ENCODE measurements at places on chromosomes 1 and 21.
A peak's percentile ranks its signal among the peaks of the same experiment; 100 is the strongest.

DNA sequence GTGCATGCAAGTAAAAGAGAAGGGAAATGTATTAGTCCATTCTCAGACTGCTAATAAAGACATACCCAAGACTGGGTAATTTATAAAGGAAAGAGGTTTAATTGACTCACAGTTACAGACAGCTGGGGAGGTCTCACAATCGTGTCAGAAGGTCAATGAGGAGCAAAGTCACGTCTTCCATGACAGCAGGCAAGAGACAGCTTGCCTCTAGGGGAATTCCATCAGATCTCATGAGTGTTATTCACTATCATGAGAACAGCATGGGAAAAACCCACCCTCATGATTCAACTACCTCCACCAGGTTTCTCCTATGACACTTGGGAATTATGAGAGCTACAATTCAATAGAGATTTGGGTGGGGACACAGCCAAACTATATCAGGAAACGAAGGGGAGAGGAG, 8.1 kb downstream of the KRTAP21-3 start:
- DNase-seq: no peak

DNA sequence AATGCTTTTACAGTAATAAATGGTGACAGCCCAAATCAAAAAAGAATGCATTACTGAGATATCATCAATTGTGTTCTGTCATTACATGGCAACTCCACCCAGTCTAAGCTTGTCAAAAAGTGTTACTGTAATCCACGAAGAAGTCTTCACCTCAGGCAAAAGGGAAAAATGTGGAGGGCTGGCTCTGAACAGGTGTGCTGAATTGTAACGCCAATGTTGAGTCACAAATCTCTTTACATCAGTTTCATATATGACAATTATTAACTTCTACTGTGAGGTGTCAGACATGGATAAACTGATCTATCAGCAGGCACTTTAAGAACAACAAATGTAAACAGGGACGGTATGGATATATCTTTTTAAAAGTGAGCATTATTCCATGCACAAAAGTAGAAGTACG, 98.5 kb upstream of the DMRTA2 start:
- DNase-seq: no peak

GRCh38 chr1:100073531-100073930, 59.2 kb downstream of the SASS6 start:
- no peak for DNase-seq

DNA sequence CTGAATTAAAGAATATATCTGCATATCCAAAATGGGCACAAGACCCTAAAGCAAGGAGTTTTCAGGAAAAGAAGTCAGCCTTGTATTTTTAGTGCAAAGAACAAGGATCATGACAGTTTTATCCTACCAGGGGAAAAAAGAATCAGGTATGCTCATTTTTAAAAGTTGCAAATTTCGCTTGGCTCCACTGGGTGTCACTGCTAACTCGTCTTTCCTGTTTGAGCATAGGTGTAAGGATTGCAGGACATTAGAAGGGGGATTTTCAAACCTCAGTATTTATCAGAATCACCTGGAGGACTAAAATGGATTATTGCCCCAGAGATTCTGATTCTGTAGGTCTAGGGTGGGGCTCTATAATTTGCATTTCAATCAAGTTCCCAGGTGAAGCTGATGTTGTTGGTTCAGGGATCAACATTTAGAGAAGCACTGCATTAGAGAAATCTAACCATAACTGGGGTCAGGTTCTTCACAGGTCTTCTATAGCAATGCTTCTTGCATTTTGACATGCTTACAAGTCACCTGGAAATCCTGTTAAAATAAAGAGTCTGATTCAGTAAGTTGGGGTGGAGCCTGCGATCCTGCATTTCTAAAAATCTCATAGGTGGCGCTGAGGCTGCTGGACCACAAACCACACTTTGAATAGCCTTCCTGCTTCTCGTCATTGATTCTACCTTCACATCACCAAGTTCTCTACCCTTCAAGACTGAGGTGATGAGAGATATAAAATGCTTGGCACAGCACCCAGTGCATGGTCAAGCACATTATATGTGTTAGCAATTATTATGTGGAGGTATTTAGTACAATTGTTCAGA, 39.6 kb downstream of the NUF2 start:
- no peak for DNase-seq

- DNase-seq: no peak
Measured at GRCh38 chr1:184469396-184469795, 82.6 kb downstream of the C1orf21 start.

- peak; percentile 3 for DNase-seq
Measured at GRCh38 chr1:241639623-241640148, 483 bp downstream of the CHML start.

DNA sequence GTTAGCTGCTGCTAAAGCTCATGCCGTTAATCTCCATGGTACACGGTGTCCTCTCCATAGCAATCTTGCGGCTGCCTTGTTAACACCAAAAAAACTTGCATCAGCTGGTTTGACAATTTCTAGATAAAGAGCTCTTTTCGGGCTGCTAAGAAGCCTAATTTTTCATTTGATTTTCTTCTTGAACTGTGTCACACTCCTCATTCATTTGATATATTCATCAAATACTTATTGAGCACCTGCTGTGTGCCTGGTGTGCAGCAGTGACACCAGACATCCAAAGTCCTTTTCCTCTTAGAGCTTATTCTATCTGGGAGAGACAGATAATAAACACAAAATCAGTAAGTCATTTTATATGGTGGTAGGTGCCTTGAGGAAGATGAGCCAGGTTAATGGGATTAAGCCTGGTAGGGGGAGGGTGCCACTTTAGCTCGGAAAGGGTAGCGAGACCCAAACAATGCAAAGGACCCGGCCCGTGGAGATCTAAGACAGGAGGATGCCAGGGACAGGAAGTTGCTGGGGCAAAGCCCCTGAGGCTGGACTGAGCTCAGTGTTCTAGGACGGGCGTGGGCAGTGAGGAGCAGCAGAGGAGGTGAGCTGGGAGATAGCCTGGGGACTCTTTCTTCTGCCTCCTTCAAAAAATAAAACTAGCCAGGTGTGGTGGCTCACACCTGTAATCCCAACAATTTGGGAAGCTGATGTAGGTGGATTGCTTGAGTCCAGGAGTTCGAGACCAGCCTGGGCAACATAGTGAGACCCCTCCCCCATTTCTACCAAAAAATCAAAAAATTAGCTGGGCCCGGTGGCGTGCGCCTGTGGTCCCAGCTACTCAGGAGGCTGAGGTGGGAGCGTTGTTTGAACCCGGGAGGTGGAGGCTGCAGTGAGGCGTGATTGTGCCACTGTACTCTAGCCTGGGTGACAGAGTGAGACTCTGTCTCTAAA, 50.7 kb upstream of the LGALS8 start:
- DNase-seq: no peak

GRCh38 chr1:85465099-85465785, at the start of gene DDAH1:
DDAH1 (minus strand) TSS chr1:85465159; CDS start chr1:85465045, 114 bp downstream.
- DNase-seq: no peak

DNA sequence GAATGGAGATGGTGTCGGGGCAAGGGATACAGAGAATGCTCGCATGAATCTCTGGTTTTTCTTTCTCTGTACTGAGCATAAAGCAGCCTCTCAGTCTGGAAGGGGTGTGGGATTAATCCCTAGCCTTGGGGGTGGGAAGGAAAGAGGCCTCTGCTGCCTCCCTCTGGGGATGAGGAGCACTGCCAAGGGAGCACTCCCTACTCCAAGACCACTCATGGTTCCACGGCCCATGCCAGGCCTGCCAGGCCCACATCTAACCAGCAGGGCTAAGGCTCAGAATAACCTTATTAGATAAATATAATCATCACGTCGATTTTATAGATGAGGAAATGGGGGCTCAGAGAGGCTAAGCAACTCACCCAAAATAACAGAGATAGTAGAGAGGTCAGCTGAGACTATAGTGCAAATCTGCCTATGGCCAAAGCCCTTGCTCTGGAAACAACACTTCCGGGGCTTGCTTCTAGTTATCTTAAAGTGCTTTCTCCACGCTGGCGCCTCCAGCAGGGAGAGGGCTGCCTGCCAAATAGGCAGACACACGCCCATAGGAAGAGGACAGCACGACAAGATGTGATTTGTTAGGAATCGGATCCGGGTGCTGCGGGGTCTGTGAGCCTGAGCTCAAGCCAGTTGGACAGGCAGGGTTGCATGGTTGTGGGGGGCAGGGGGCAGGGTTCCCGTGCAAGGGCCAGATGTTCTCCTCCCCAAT, 522 bp downstream of the TEX35 start:
- no peak for DNase-seq

DNA sequence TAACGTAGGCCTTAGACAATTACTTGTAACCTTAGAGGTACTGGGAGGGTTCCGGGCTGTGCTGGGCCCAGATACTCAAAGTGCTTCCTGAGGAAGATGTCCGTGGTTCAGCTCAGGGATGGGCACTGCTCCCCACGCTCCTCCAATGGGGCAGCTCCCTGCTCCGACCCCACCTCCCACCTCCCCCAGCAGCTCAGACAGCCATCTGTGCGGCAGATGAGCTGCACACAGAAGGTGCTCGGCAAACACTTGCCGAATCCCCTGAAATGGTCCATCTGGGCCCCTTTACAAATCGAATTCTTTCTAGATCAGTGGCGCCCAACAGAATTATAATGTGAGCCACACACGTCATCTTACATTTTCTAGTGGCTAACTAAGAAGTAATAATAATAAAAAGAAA, 242.4 kb upstream of the RAB4A start:
- no peak for DNase-seq

GRCh38 chr1:203888807-203889251, 27.4 kb downstream of the SNRPE start:
- DNase-seq: no peak

GRCh38 chr1:70966018-70966638, 81.5 kb downstream of the PTGER3 start:
- DNase-seq: no peak

DNA sequence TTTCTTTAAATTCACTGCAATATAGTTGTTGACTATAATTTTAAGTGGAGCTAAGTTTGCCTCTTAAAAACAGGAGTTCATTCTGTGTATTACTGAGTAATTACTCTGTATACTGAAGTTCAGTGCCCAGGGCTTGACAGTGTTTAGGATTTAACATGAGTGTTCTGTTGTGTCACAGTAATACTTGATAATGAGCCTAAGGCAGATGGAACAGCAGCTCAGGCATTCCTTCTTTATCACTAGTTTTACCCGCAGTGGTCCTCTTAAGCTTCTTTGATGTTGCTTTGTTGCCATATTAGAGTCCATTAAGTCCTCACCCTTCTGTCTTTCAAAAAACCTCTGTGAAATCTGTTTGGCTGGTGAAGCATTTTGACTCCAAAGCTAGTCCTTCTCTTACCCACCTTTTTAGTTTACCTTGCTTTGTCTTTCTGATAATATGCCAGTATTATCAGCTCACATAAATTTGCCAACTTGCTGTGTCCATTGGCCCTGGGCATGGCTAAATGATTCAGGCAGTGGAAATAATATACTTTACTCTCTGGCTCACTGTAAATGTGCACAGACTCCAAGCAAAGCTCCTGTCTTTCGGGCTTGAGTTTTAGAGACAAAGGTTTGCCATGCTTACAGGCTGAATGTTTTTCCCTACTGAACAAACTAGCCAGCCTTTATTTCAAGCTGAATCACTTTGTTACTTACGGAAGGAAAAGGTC, 17.7 kb downstream of the HIPK1 start:
- no peak for DNase-seq

DNA sequence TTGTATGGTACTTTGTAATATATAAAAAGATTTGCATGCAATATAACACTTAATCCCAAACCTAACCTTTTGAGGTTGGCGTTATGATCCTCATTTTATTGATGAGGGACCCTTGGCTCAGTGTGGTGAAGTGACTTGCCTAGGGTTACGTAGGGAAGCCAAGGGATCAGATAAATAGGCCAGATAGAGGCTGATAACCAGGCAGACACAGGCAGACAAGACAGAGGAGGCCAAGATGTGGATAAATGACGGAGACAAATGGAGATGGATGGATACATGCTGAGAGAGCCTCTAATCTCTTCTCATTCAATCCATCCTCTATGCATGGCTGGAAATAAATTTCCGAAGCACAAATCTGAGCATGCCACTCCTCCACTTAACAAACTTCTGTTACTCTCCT, 136.9 kb upstream of the SPATA6 start:
- DNase-seq: no peak

- no peak for DNase-seq
Measured at GRCh38 chr1:232956081-232956480, 5.7 kb downstream of the NTPCR start.

GRCh38 chr1:109373126-109373525, 24.6 kb downstream of the SORT1 start:
- no peak for DNase-seq

- no peak for DNase-seq
Measured at GRCh38 chr1:64960731-64961130, 5.6 kb downstream of the JAK1 start.

DNA sequence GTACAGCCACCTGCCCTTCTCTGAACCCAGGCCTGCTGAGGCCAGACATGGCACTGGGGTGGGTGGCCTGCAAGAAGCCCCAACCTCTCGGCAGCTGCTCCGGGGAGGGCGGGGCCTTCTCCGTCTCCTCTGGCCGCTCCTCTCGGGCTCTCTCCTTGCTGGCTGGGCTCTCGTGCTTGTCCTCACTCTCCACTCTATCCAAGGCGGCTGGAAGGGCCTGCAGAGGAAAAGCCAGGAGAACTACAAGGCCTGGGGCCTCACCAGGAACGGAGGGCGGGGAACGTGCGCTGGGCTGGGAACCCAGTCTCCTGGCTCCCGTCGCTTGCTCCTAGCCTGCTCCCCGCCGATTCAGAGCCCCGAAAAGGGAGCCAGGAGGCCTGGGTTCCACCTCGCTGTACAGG, 59.1 kb downstream of the CHD5 start:
- DNase-seq: no peak

- no peak for DNase-seq
Measured at GRCh38 chr1:56758794-56759193, 60.4 kb downstream of the FYB2 start.

GRCh38 chr1:150477733-150478132, 9.5 kb upstream of the TARS2 start:
- DNase-seq: no peak

- DNase-seq: no peak
Measured at GRCh38 chr1:67766141-67766978, 66.9 kb downstream of the GNG12 start.

DNA sequence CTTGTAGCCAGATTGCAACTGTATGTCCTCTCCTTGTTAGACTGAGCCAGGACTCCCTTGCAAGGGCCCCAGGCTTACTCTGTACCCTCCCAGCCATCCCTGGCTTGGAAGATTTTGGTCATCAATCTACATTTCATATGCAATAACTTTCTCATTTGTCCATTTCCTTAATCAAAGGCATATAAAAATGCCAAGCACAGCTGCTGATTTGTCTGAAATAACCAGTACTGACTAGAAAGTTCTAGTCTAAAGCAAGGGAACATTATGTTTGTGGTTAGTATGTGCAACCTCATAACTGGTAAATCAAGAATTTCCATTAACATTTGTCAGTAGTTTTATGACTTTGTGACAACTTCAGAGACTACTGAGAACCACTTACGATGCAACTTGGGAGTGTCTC, 370.2 kb downstream of the ST6GALNAC3 start:
- DNase-seq: no peak

GRCh38 chr1:119115311-119115710, 25.1 kb downstream of the WARS2 start:
- DNase-seq: no peak

DNA sequence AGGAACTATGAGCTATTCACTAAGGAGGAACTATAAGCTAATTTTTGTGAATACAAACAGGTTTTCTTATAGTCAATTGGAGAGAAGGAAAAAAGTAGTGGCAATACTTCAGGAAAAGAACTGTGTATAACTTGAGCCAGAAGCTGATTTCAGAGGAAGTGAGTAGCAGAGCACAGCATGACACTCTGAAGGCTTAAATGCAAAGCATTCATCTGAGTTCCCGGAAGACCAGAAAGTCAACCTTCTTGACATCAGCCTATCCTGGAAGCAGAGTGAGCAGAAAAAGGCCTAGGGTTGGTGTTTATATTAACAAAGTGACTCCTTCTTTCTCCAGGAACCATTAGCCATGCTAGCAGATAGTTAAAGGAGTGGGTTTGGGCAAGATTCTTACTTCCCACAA, 545.2 kb downstream of the MRPL39 start:
- DNase-seq: no peak
